ENCODE measurements at places on chromosomes 2 and 18.

GRCh38 chr2:16765356-16765755, 99.7 kb upstream of the CYRIA start:
- DNase-seq, result no peak

DNA sequence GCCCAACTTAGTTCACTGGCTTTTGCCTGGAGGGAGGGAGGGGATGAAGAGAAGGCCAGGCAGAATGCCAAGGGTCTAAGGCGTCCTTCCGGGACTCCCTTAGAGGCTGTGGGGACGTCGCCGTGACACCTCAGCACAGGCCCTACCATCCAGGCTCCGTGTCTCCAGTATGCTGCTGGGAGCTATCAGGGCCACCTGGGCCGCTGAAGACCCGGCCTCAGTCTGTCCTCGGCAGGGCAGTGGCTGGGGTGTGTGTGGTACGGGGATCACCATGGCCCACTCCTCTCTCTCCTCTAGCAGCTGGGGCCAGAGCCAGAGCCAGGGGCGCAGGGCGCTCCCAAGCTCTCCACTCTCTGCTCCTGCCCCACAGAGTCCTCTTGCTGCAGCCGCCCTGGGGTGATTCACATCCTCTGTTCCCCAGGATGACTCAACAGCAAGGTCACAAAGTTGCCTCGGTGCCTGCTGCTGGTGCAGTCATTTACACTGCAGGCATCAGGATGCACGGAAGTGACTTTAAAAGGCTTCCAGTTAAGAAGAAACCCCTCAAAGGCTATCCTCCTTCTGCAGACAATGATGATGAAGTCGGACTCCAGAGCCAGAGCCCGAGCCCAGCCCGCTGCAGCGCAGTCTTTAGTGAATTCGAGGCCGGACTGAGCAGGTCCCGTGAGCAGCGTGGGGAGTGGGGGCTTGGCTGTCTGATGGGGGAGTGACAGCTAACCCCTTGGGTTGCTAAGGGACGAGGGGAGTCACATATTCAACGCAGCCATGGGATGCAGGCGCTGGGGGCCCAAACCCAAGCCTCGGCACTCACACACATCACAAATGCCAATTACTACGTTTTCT, 31.9 kb downstream of the SNORC start:
- no peak for DNase-seq

DNA sequence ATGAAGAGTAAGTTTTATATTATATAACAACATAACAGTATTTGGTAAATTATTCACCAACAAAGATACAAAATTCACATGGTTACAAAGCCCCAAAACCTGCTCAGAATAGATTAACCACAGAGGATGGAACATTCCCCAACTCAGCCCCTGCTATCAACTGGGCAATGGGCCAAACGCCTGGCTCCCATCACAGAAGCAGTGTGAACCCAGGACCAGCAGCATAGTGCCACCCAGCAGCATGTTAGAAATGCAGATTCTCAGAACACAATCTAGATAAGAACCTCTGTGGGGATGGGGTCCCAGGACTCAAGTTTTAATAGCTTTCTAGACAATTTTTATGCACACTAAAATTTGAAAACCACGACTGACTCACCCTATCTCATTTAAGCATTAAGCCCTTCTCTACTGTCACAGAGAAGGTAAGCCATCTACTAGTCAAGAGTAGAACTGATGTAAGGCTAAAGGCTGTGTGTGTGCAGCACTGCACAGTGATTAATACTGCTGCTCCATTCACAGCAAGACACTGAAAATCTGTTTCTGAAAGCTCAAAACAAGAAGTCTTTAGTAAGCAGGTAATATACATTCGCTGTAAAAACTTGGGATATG, 15.2 kb downstream of the AFG3L2 start:
- no peak for DNase-seq

- DNase-seq, result no peak
Measured at GRCh38 chr2:106970471-106971261, 84.7 kb upstream of the ST6GAL2 start.
